K562 (cell line): ENCODE measurements at places on chromosomes 7 and 10. TPM values are rescaled to one million over a fixed set of nuclear protein-coding genes. Genes with fewer than 3 reads are reported as not detected.

Gene MOGAT3
- total RNA-seq: not detected in 2 replicates

Gene RBM48
- total RNA-seq: 13.1 and 13.8 TPM in 2 replicates

GRCh38 chr7:131071786-131072504 lies 255.7 kb upstream of the MKLN1 start:
- H3K27ac ChIP-seq: peak overlapping the region; percentile 80
- H3K27me3 ChIP-seq: no peaks in the 10 kb centered on the region
- DNase-seq: peak; percentile 99
- H3K4me1 ChIP-seq: peaks cover 34% of the 10 kb centered on the region
- H3K4me3 ChIP-seq: peak overlapping the region; percentile 15; the same call in 1 of the 2 replicates
- H3K36me3 ChIP-seq: peaks cover 4% of the 10 kb centered on the region; the same call in 1 of the 3 replicates

DNA sequence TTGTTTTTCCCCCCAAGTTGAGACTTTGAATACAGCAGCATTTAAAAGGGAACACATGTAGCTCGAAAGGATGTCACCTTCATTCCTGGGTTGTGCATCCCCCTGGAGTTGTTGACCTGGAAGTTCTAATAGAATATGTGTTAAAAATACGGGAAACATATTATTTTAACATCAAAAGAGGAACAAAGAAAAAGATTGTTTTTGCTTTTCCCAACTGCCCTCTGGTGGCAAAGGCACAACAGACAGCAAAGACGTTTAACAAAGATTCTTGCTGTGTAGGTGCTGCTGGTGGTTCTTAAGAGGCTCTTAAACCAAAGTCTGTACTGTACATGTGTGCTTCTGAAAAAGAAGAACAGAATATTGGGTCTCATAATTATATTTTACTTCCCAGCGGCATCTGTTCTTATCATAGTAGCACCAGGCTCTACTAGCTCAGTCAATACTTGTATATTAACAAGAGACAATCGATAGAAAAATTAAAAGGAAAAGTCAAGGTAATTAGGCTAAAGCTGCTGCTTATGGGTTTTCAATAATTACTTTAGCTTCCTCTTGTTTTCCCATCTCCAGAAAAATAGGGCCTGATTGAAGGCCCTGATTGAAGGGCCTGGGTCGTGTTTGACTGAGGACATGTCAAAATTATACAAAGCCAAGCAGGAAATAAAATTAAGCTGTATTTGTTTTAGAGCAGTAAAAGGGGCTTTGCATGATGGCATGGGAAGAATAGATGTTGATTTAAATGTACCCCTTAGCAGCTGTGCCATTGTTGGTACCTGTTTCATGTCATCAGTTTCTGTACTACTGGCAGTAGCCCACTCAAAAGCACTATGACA lies 384.2 kb upstream of the LRGUK start:
- H3K27ac ChIP-seq: no peak overlapping the region
- no peaks in the 10 kb centered on the region for H3K4me1 ChIP-seq
- no peak overlapping the region for H3K4me3 ChIP-seq

- DNase-seq: no peak
- H3K4me3 ChIP-seq: no peak overlapping the region
- no peaks in the 10 kb centered on the region; the same call in 1 of the 3 replicates for H3K4me1 ChIP-seq
- H3K27ac ChIP-seq: no peak overlapping the region
- H3K27me3 ChIP-seq: peaks cover 26% of the 10 kb centered on the region
Observed at GRCh38 chr10:12484002-12484918, 134.9 kb downstream of the CAMK1D start.

DNA sequence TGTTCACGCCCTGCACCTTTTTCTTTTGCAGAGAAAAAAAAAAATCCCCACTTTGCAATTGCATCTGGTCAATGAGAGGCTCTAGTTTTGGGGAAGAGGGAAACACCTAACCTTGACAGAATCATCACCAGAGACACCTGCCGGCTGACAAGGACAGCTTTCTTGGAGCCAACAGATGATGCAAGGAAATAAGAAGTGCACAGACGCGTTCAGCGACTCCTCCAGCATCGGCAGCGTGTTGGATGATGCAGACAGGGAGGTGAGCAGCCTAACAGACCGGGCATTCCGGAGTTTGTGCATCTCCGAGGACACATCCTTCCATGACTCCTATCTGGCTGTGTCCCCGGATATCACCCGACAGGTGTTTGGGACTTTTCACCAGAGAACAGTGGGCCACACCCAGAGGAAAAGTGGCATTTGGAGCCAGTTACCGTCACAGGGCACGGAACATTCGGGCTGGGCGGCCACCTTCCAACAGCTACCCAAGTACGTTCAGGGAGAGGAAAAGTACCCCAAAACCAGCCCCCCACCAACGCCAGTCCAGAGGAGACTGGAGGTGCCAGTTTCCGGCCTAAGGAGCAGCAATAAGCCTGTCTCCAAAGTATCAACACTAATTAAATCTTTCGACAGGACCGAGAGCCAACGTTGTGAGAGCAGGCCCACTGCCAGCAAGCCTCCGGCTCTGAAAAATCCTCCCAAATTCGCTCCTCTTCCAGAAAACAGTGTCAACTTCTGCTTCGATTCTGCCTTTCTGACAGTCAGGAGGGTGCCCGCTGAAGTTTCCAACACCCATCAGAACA lies 23.6 kb downstream of the C10orf71 start:
- no peak overlapping the region for H3K27ac ChIP-seq
- no peak for DNase-seq
- peaks cover 25% of the 10 kb centered on the region; the same call in 2 of the 3 replicates for H3K36me3 ChIP-seq
- no peaks in the 10 kb centered on the region; the same call in 1 of the 2 replicates for H3K4me1 ChIP-seq
- no peak overlapping the region for H3K4me3 ChIP-seq

DNA sequence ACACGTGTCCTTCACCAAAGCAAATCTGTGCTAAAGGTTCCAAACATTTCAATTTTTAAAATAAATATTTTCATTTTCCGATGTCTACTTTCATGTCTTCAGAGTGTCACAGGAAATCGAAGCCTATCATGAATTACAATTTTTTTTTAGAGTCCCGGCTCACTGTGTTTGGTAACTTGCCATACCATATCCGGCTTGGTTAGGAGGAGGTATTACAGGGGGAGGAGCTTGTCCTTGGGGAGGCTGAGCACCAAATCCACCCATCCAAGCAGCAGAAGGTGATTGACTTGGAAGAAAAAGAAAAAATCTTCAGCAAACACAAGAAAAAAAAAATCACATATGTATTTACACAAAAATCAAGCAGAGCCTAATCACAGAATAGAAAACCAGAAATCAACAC lies 21.3 kb downstream of the TIAL1 start:
- H3K36me3 ChIP-seq: peaks cover 71% of the 10 kb centered on the region
- H3K27ac ChIP-seq: no peak overlapping the region
- H3K27me3 ChIP-seq: no peaks in the 10 kb centered on the region
- no peak overlapping the region for H3K4me3 ChIP-seq
- no peaks in the 10 kb centered on the region for H3K4me1 ChIP-seq
- DNase-seq: no peak

DNA sequence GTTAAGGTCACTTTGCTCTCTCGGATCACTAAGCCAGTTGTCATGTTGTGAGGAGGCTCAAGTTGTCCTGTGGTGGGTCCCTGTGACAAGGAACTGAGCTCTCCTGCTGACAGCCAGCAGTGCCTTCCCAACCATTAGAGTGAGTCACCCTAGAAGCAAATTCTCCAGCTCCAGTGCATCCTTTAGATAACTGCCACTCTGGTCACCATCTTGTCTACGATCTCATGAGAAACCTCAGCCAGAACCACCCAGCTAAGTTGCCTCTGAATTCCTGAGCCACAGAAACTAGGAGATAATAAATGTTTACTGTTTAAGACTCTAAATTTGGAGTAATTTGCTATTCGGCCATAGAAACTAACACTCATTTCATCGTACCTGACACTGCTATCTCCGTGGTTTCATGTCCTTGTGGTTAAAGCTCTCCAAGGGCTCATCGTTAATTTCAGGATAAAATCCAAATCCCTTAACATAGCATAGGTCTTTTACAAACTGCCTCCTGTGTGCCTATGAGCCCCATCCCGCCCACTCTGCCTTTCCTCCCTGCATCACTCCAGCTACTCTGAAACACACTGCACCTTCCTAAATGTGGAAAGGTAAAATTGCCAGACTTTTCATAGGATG lies 56.5 kb upstream of the WIPF3 start:
- no peaks in the 10 kb centered on the region for H3K36me3 ChIP-seq
- H3K4me1 ChIP-seq: 0 out of 2 replicates have a peak, but pooled peaks cover 6% of the 10 kb centered on the region
- peak overlapping the region; percentile 73; the same call in 2 of the 3 replicates for H3K27ac ChIP-seq
- DNase-seq: peak; percentile 84

DNA sequence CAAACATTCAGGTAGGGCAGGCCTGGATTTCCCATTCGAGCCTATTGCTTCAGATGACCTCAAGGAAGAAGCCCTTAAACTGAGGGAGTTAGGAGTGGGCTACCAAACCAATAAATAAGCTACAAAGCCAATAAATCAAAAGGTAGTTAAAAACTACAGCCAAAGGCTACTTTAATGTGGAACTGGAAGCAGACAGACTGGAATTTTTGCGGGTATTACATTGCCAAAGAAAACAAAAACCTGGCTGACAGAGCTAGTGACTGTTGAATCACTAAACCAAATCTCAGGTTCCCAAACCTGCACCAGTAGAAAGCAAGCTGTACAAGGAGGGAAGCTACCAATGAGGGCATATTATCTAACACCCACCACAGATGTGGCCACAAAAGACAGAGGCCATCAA lies 315.6 kb downstream of the GRM8 start:
- no peak overlapping the region for H3K4me3 ChIP-seq
- H3K27ac ChIP-seq: no peak overlapping the region
- H3K36me3 ChIP-seq: no peaks in the 10 kb centered on the region
- H3K4me1 ChIP-seq: no peaks in the 10 kb centered on the region
- no peak for DNase-seq
- H3K27me3 ChIP-seq: no peaks in the 10 kb centered on the region

DNA sequence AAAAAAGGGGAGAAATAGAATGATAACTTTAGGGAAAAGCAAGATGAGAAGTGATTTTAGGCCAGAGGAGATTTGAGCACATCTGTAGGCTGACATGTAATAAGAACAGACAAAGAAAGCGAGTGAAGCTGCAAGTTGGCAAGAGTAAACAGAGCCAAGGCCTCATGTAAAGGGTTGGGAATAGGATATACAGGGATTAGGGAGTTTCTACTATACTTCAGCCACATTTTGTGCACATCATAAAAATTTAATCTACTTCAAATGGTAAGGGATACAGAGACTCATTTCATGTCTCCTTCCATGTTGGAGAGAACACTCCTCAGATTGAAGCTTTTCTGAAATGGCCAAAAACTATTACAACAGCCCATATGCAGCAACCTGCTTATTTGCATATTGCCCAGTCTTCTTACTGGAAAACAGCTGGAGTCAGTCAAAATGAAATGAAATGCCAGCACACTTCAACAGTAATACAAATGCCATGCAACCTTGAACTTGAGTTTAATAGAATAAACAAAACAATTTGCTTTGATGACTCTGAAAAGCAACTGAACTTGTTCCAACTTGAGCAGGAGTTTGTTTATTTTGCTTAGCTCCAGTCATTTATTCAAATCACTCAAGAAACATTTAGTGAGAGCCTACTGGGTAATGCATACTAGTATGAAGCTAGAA lies 49.9 kb downstream of the NRCAM start:
- no peak for DNase-seq
- no peak overlapping the region for H3K4me3 ChIP-seq
- H3K27me3 ChIP-seq: peaks cover 40% of the 10 kb centered on the region

GRCh38 chr10:70378122-70378521 lies 4.3 kb downstream of the LRRC20 start:
- no peaks in the 10 kb centered on the region for H3K36me3 ChIP-seq
- no peak for DNase-seq
- no peak overlapping the region for H3K4me3 ChIP-seq
- H3K27me3 ChIP-seq: no peaks in the 10 kb centered on the region
- H3K27ac ChIP-seq: no peak overlapping the region

- H3K4me1 ChIP-seq: no peaks in the 10 kb centered on the region
- H3K36me3 ChIP-seq: no peaks in the 10 kb centered on the region
- DNase-seq: no peak
- no peak overlapping the region for H3K27ac ChIP-seq
- no peak overlapping the region for H3K4me3 ChIP-seq
Observed at GRCh38 chr10:128982616-128982915, 484.5 kb upstream of the MGMT start.

GRCh38 chr10:110358278-110358677 lies 53.6 kb upstream of the SMNDC1 start:
- no peak overlapping the region for H3K27ac ChIP-seq
- DNase-seq: no peak
- no peaks in the 10 kb centered on the region for H3K36me3 ChIP-seq
- H3K4me3 ChIP-seq: no peak overlapping the region
- H3K4me1 ChIP-seq: peaks cover 8% of the 10 kb centered on the region; the same call in 2 of the 3 replicates

- DNase-seq: peak; percentile 77
- H3K36me3 ChIP-seq: no peaks in the 10 kb centered on the region
- no peak overlapping the region; the same call in 2 of the 3 replicates for H3K27ac ChIP-seq
- no peak overlapping the region for H3K4me3 ChIP-seq
- peaks cover 8% of the 10 kb centered on the region; the same call in 2 of the 3 replicates for H3K4me1 ChIP-seq
Observed at GRCh38 chr7:98418636-98419315, 17.9 kb upstream of the BAIAP2L1 start.

DNA sequence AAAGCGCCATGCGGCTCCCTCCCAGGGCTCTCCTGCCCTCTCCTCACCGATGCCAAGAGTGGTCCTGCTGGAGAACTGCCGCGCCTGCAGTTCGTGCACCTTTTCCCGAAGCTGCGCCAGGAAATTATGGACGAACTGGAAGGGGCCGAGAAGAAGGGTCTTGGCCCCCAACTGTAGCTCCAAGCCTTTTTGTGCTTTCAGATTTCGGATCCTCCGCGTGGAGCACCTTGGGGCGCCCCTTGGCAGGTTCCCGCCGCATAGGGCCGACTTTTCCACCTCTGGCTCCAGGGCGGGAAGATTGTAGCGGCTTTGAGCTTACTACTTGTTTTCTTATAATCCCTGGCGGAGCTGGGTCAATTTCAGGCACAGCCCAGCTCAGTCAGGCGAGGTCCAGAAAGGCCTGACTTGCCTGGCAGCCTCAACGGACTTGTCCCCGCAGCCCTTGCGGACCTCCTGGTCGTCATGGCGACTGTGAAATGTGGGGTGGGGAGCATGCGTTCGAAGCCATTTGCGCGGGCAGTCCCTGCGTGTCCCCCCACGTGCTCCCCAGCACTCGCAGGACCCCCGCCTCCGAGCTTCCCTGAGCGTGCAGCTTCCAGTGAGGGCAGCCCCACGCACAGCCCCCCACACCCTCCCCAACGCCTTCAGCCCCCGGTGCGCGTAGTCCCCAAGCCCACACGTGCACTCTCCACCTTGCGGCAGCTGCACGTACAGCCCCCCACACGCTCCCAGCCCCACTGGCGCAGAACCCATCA lies 129.9 kb downstream of the KBTBD2 start:
- no peaks in the 10 kb centered on the region; the same call in 1 of the 2 replicates for H3K4me1 ChIP-seq
- H3K4me3 ChIP-seq: no peak overlapping the region
- H3K27me3 ChIP-seq: no peaks in the 10 kb centered on the region

GRCh38 chr7:12518920-12519681 lies 51.4 kb upstream of the SCIN start:
- no peaks in the 10 kb centered on the region for H3K4me1 ChIP-seq
- no peaks in the 10 kb centered on the region for H3K27me3 ChIP-seq
- no peak overlapping the region for H3K4me3 ChIP-seq
- peak; percentile 17 for DNase-seq
- no peak overlapping the region for H3K27ac ChIP-seq

DNA sequence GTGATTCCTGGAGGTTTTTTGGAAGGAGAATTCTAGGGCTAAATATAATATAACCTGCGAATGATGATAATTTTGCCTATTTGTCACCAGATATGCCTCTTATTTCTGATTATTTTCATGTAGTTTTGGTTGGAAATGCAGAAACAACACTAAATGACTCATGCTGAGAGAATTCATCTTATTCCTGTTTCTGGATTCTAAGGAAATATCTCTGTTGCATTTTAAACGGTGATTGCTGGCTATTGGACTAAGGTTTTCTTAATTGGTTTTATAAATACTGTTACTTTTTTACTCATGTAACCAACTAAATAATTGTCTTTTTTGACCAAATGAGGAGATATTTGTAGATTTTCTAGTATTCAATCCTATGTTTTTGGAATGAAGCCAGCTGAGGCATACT lies 204.9 kb upstream of the NPSR1 start:
- DNase-seq: no peak
- no peak overlapping the region for H3K4me3 ChIP-seq
- no peak overlapping the region for H3K27ac ChIP-seq
- H3K4me1 ChIP-seq: no peaks in the 10 kb centered on the region
